ENCODE measurements at places on chromosomes 7 and 10.

DNA sequence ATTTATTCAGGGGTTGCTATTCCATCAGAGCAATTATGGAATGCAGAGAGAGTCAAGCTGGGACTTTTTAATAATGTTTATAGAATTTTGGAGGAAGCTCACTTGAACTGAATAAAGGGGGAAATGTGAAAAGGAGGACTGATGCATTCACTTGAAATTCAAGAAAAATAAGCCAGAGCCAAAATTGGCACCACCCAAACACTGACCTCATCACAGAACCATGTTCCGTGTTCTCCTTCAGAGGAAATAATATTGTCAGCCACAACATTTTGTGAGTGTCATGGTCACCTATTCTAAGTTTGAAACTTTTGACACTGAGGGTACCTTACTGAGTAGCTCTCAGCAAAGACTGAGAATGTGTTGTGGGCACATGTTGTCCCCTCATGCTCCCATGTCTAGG, 207.0 kb downstream of the ANK3 start:
- H3K27me3 ChIP-seq, result no peaks in the 10 kb centered on the region
- peaks cover 2% of the 10 kb centered on the region for H3K4me1 ChIP-seq
- no peak overlapping the region for H3K4me3 ChIP-seq
- no peak overlapping the region for H3K27ac ChIP-seq
- H3K36me3 ChIP-seq, result no peaks in the 10 kb centered on the region
- no peak for DNase-seq

- no peaks in the 10 kb centered on the region for H3K27me3 ChIP-seq
- no peak overlapping the region for H3K4me3 ChIP-seq
- no peaks in the 10 kb centered on the region for H3K36me3 ChIP-seq
- no peak for DNase-seq
- no peak overlapping the region for H3K27ac ChIP-seq
Observed at GRCh38 chr10:92938841-92939240, 90.5 kb downstream of the EXOC6 start.

DNA sequence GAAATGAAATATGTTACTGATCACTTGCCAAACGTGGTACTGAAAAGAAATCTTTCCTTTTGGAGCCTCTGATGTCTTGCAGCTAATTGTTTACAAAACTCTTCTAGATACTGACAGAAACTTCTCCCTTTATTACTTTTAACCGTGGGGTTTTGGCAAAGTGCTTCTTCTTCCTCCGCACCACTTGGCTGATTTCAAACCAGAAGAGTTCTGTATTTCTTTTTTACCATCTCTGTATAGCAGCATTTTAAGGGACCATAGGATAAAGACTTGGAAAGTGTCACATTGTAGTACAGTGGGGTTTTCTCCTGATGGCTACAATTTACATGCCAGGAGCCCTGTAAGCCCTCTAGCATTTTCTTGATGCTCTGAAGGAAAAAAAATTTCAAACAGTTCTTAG, 21.9 kb upstream of the CREB5 start:
- H3K27me3 ChIP-seq, result no peaks in the 10 kb centered on the region
- DNase-seq, result no peak

DNA sequence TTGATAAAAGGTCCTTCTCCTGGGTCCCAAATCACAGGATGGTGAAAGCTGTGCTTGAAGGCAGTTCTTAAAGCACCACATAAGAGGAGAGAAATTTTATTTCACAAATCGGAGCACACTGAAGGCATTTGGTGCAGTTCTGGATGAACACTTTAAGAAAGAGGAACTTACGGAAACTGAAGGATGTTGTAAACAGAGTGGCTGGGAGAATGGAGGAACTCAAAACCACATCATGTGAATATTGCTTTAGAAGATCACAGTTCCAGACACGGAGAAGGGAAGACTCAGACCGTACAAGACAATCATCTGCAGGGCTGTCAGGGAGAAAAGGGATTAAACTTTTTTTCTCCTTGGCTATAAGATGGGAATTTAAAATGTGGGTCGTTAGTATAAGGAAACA, 9.0 kb upstream of the GPR141 start:
- no peak overlapping the region for H3K4me3 ChIP-seq
- H3K4me1 ChIP-seq, result peaks cover 2% of the 10 kb centered on the region
- no peaks in the 10 kb centered on the region for H3K36me3 ChIP-seq
- H3K27ac ChIP-seq, result no peak overlapping the region
- DNase-seq, result no peak

- DNase-seq, result no peak
- peaks cover 3% of the 10 kb centered on the region for H3K36me3 ChIP-seq
- no peaks in the 10 kb centered on the region for H3K27me3 ChIP-seq
- H3K4me3 ChIP-seq, result no peak overlapping the region
- no peak overlapping the region for H3K27ac ChIP-seq
Observed at GRCh38 chr10:60461688-60462087, 72.0 kb upstream of the ANK3 start.

Data from glutamatergic neuron (in vitro differentiated cells).